Thymus (tissue), 14 donors: ENCODE measurements at places on chromosomes 3 and 15. TPM values are rescaled to one million over a fixed set of nuclear protein-coding genes. Genes with fewer than 3 reads are reported as not detected.
A peak's percentile ranks its signal among the peaks of the same experiment; 100 is the strongest.

Gene NTRK3
- 0.57 TPM for total RNA-seq

Gene RBSN
- 8.0 TPM for total RNA-seq

Gene PLSCR5
- not detected for total RNA-seq

Gene CPA3
- total RNA-seq: 6.3 TPM

Gene PROS1
- total RNA-seq: 2.7 TPM

Gene BOC
- total RNA-seq: 5.5 TPM

Gene ITIH3
- total RNA-seq: 0.24 TPM

DNA sequence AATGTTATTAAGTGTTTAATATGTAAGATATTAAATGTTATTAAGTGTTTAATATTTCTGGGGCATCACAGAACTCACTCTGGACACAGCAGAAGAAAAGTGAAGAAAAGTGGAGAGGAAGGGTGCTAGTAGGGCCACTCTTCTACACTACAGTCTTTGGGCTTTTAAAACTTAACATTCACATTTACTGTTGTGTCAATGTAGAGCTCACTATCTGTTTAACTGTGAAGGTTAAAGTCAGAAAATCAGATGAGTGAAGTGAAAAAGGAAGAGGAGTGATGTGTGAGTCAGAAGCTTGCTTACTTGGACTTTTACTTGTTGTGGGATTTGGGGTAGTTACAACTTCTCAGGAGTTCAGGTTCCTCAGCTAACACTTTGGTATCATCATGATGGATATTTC is 145.3 kb upstream of the DNAJC19 start:
- DNase-seq: no peak

DNA sequence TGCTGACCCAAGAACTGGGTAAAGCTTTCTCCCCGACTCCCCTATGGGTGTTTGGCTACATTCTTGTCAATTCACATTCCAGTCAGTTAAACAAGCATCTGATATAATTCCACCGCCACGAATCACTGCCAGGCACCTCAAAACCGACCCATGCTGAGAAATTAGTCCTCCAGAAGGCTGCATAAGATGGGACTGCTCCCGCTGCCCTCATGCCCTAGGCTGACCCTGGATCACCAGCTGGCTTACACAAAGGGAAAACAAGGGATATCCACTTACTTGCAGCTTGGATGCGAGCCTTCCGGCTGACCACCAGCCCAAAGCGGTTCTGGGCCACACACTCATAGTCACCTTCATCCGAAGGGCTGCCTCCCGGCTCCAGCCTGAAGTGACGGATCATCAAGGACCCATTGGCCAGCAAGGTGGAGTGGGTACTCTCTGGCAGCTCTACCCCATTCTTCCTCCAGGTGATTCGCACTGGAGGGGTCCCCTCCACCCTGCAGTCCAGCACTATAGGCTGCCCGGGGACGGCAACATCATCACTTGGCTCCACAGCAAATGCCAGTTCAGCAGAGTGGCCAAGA is 2.9 kb downstream of the IGDCC3 start:
- DNase-seq: no peak

GRCh38 chr15:99148851-99149276 is 44.0 kb downstream of the SYNM start:
- no peak for DNase-seq

DNA sequence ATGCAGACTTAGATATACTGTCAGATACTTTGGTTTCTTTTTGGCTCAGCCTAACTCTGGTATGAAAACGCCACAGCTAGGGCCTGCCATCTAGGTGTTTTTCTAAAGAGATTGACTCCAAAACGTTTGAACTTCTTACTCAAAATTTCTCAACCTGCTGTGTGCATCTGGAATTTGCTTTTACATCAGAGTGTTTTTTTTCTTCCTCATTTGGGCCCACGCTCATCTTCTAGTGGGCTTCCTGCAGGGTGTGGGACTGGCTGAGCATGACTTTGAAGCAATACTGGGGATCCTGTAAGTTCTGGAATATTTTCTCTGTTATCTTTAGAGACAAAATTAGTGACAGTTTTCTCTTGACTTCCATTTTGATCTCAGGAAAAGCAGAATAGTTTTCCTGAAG is 117.8 kb downstream of the NR1D2 start:
- no peak for DNase-seq

DNA sequence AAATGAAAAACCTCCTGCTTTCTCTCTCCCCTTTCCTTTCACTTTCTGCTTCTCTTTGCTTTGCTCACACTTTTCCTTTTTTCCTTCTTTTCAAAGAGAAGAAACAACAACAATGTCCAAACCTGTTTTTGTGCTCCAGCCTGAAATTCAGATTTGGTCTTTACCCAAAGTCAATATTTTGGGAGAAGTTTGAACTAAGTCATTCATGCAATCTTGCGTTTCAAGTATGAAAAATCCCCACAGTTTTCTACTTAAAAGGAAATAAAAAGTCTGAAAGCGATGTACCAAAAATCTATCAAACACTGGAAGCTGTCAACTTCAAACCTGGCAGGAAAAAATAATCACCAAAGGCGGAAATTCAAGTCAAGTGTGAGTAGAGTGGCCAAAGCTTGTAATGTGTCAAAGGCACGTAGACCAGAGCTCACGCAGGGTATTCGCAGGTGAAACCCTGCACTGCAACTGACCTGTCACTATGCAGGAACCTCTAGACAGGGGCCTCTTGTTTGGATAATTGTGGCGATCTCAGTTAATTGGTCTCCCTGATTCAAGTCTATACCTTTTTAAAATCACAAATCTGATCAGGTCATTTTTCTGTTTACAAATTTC is 118.8 kb upstream of the GALNT15 start:
- no peak for DNase-seq

- no peak for DNase-seq
These were observed 8.9 kb upstream of the PXK start for GRCh38 chr3:58323529-58324390.

DNA sequence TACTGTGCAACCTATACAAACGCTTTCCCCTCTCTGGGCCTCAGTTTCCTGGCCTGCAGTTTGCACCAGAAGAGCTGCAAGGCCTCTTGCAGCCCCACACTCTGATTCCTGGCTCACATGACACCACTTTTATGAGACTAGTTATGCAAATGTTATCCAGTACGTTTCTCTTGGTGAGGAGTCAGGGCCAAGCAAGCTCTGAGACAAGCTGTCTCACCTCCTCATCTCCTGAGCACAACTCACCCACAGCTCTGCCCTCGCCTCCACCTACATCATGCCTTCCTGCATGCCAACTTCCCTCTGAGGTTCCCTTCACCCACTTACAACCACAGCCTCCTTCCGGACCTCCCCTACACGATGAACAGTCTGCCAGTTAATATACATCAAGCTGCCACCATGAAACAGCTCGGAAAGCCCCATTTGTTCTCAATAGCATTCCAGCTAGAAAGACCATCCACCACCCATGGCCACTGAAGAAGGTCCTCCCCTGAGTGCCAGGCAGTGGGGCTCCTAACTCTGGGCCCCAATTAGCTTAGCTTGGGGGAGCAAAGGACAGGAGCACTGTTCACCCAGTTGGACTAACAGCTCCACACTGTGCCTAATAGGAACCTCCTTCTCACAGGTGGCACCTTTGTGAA is 25.0 kb downstream of the CRYGS start:
- peak; percentile 71 for DNase-seq

- no peak for DNase-seq
These were observed 248.0 kb downstream of the THSD4 start for GRCh38 chr15:71362987-71363968.

DNA sequence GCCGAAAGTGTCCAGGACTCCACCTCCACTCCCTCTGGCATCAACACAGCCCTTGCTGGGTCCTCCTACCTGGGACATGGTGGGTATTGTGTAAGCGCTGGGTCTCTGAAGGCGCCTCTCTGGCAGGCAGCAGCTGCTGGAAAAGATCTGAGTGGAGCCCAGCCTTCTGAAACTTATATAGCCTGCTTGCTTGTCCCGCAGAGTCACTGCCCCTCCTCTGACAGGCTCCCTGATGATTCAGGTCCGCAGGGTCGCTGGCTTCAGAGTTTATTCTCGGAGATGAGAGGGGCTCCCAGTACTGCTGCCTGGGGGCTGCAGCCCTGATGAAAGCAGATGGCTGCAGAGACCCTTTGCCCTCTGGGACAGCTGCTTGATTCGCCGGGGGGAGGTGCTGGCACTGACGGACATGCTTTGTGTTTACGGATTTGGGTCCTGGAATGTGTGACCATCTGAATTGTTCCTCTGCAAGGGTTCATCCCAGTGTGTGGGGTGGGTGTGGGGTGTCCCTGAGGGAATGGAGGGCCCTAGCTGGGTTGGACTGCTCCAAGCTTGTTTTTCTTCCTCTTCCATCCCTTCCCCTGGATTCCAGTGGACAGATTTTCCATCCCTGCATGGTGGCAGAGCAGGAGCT is at the start of gene MUSTN1:
MUSTN1 (minus strand) TSS at position 149 of the 631 bp plus-strand sequence; CDS start at position 78, 71 bp downstream.
- no peak for DNase-seq

GRCh38 chr3:113625834-113626233 is 70.6 kb downstream of the USF3 start:
- peak; percentile 47 for DNase-seq

DNA sequence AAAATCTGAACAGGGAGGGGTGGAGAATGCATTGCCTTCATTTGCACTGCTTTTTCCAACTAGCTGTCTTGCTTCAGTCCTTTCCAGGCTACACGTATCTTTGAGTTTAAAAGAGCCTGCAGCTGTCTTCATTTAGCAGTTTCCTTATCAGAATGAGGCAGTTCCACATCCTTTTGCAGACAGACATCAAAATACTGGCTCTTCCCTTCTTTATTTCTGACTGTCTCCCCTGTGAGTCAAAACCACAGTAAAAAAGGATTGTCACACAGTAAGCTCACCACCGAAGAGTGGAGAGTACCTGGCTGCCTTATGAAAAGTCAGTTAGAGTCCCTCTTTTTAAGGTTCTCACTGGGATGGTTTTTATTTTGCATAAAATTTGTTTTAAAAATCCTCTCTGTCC is 205.5 kb upstream of the CD96 start:
- DNase-seq: no peak

DNA sequence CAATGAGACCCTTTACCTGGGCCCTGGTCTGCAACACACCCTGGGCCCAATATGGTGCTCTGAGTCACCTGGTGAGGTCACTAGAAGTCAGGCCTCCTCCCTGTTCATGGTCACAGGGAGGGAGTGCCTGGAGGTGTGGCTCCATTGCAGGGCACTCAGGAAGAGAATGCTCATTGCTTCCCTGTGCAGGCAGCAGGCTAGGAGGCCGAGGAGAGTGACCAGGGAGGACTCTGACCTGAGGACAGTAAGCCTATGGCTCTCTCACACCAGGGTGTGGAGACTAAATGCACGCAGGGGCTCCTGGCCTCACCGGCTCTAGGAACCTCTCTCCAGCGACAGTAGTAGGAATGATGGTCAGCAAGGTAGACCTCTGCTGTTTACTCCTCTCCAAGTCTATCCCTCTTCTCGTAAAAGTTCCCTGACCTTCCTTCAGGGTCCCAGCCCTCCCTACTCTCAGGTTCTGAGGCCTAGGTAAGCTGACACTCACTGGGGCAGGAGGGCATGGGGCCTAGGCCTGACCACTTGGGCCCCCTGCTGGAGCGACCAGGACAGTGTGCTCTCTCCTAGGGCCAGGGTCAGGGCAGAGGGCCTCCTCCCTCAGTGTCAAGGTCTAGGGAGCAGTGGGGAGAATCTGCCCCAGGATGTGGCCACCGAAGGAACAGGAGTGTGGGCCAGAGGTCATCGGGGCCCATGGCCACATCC is 9.6 kb upstream of the SLCO2A1 start:
- DNase-seq: no peak

DNA sequence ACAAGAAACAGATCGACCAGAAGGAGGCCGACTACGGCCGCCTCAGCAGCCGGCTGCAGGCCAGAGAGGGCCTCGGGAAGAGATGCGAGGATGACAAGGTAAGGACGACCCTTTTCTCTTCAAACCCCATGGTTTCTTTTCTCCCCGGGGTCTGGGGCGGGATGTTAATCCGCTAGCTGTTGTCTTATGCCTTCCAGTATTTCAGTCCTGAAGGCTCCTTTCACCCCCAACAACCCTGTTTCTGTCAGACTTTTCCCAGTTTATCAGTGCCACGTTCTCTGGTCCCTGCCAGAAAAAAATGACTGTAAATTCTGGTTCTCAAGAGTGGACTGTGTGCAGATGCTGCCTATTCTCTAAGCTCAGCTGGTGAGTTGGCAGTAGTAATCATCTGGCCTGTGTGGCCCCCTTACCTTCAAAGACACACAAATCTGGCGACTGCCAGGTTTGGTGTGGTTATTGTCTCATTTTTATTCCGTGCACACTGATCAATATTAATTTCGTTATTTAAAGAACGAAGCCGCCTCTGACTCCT is 806 bp downstream of the GOLM2 start:
- DNase-seq: peak; percentile 16

DNA sequence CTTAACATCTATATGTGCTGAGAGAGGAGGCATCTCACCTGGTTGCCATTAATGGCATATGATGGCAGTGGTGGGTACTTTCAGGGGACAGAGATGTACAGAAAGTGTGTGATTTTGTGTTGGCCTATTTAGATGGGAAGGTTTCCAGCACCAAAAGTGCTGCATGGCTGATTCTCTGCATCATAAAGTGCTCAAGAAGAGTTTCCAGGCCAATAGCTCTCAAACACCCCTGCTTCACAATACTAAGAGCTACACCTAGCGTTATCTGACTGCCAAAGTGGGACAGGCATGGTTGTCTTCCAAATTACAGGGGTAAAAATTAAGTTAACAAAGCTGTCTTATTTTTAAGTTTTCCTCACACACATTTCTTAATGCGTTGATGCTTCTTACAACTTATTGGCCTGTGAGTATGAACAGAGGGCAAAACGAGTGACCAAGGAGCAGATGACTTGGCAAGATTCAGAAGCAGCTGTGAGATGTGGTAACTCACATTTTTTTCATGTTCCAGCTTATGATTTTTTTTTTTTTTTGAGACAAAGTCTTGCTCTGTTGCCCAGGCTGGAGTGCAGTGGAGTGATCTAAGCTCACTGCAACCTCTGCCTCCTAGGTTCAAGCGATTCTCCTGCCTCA is 41.4 kb upstream of the VEPH1 start:
- no peak for DNase-seq

GRCh38 chr3:30448450-30449289 is 157.7 kb upstream of the TGFBR2 start:
- DNase-seq: no peak

DNA sequence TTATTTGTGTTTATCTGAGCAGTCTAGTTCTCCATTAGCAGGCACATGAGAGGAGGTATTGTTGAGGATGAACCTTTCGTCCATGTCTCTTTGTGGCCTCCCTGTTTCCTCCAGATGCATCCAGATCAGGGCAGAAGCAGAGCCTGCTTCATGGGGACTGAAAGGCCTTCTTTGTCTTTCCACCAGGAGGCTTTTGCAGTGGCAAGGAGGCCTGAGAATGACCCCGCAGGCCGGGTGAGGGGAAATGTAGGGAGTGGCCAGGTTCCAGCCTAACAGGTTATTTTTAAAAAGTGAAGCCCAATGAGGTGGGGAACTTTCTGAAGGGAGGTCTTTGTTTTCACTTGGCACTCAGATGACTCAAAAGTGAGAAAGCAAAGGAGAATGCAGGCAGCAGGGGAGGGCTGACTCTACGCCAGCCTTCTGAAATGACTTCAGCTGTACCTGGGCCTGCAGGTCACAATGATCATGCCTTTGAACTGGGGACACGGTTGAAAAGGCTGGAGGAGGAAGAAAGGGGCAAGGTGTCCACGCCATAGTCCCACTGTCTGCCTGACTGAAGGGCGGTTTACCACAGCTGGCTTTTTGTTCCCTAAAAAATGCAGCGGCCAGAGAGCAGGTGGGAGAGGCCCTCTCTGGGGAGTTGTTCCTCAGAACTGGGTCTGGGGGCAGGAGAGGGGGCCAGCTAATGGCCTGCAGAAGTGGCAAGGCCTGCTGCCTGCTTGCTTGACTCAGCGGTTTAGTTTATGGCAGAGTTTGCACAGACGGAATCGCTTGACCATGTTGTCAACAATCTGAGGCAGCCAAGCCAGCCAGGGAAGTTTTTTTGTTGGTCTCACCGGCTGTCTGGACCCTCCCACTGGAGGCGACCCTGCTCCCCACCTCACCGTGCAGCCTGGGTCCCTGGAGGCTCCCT is 28.7 kb downstream of the CMTM7 start:
- no peak for DNase-seq
